ENCODE measurements at places on chromosomes 4 and X.

GRCh38 chrX:74343343-74344279 is 39.6 kb downstream of the ZCCHC13 start:
- peak; percentile 74 for DNase-seq

GRCh38 chr4:177441061-177441802 is 1.0 kb downstream of the AGA start:
- no peak for DNase-seq

DNA sequence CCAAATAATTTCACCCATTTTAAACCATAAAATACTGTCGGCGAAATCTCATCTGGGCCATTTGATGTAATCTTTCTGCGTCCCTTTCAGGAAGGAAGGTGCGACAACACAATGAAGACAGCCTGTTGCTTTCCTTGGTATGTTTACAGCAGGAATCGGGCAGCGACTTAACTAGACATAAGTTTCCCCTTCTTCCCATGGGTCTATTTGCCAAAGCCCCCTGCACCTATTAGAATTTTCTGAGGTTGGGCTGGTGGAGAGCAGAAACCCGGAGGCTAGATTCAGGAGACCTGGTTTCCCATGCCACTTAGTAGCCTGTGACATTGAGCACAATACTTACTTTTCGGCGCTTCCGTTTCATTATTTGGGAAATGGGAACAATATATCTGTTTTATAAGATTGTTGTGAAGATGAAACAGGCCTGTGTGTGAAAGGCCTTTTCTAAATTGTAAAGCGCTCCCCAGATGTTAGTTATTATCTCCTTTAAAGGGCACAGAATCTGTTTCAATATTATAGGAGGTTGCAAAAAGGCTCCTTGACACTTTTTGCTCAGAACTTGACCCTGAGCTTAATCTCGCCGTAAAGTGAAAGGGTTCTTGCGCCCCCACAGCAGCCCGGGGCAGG is 552 bp upstream of the AFF1 start:
- DNase-seq: no peak

GRCh38 chr4:113976741-113977525 is 2.5 kb downstream of the ARSJ start:
- DNase-seq: no peak

DNA sequence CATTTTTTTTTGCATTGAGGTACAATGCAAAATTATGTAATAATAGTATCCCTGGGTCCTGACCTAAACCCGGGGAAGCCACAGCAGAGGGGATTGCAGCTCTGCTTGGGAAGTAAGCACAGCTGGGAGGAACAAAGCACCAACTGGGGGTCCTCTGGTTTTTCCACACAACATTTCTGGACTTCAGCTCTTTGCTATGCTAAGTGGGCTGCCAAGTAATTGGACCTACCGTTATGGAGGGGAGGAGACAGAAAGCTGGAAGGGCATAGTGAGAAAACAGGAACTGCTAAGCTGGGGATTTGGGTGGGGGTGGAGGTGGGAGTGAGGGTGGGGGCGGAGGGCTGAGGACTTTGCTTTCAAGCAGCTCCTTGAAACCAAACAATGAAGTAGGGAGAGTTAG is 183.3 kb downstream of the ZIC3 start:
- DNase-seq: no peak

DNA sequence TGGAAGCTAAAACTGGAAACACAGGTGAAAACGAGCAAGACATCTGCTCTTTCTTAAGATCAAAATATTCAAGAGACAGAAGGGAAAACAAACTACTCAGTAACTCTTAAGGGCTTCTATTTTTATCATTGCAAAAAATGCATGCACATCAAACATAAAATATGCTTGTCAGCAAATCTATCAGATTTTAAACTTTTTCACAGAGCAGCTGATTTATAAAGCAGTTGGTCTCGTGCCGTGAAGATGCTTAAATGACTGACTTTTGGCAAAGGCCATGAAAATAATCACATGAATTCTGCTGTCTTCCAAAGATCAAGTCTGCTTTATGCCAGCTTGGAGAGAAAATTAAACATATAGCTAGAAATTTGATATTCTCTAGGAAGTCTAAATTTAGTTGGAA is 482.1 kb upstream of the HS3ST1 start:
- no peak for DNase-seq

DNA sequence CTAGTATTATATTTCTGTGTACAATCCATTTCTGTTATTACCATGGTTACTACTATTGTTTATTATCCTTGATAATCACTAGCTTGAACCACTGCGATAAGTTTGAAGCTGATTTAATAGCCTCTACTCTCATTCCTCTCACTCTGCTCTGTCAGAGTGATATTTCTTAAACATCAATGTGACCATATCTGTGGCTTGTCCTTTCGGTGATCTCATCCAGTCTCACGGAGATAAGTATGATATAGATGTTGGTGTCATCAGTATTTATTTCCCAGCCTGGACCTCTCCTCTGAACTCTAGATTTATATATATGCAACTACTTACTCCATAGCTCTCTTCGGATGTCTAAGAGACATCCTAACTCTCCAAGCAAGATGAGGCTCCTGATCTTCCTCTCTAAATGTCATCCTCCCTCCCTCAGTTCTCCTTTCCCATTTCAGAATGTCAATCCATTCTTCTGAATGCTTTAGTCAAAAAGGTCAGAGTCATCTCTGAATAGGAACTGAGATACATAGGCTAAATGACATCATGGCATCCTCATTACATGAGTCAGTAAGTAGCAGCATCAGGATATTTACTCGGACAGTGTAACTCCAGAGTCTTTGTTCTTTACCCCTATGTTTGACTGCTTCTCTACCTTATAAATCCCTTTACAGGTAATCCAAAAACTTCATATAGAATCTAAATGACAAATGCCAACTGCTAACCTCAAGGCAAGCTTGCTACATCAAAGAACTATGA is 129.5 kb downstream of the PACRGL start:
- DNase-seq: no peak

GRCh38 chr4:19304028-19304427 is 947.7 kb upstream of the SLIT2 start:
- DNase-seq: no peak

GRCh38 chrX:68086709-68087108 is 346.6 kb downstream of the OPHN1 start:
- no peak for DNase-seq

GRCh38 chr4:109877400-109877799 is 29.5 kb downstream of the LRIT3 start:
- no peak for DNase-seq

- DNase-seq: no peak
These were observed 15.6 kb downstream of the PPP2R3B start for GRCh38 chrX:370963-371745.

GRCh38 chr4:8364848-8365350 is 75.6 kb downstream of the ACOX3 start:
- no peak for DNase-seq

- DNase-seq: no peak
These were observed 35.4 kb upstream of the TMSB15B start for GRCh38 chrX:103927030-103927429.

DNA sequence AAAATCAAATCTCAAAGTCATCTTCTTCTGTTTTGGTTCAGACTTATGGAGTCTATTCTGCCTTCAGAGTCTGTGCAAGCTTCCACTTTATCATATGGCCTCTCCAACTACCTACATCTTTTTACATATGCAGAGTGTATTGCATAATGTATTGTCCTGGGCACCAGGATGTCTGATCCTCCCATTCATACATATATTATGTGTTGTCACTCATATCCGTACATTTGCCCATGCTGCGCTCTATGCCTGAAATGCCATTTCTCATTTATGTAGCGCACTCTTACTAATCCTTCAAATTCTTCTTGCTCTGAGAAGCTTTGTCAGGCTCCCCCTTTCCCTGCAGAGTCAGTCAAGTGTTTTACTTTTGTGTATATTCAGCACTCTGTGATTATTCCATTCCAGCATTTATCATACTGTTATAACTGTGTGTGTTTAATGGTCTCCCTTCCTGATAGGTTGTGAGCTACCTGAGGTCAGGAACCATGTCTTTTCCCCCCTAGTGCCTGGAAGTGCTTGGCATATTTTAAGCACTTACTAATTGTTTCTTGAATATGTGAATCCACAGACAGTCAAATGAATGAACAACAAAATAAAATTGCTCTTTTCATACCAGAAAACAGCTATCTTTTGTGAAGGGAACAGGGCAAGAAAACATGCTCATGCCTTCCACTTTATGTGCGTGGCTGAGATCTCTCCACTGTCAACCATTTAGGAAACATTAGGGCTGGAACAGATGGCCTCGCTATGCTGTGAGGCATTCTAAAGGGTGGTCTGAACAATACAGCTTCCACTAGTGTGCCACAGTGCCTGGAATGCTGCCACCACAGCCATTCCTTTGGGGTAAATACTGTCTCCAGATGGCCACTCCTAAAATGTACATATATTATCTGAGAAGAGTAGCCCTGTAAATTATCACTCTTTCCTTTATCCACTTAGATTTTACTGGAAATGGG is 81.8 kb downstream of the GLUD2 start:
- DNase-seq: no peak

DNA sequence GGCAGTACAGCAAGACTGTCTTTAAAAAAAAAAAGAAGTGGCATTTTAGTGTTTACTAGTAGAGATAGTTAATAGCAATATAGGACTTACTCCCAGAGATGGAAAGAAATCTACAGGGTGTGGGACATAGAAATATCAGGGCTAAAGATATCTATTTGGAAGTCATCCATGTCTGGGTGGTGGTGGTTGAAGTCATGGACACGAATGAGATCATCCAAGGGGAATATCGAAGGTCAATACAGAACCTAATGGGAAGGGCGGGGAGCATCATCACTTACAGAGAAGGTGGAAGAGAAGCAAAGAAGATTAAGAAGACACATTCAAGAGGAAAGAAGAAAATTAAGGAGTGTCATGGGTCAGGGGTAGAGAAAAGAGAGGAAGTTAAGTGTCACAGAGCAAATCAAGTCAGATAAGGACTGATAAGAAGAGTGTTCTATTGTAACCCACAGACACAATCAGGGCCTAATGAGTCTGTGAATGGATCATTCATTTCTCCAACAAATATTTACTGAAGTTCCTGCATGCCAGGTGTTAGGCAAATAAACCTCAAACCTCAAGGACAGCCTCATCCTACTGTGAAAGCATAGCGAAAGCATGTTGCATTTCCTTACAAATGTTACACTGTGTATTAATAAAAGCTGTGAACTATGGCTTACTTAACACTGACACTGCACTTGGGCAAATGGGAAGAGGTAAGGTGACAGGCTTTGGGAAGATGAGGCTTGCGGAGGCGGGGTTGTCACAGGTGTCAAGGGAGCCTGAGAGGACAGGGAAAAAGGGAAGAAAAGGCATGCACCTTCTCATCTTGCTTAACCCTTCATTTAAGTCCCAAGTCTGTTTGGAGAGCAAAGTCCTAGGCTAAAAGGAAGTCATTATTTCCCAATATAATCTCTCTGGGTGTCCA is 65.3 kb downstream of the ELOVL6 start:
- no peak for DNase-seq

DNA sequence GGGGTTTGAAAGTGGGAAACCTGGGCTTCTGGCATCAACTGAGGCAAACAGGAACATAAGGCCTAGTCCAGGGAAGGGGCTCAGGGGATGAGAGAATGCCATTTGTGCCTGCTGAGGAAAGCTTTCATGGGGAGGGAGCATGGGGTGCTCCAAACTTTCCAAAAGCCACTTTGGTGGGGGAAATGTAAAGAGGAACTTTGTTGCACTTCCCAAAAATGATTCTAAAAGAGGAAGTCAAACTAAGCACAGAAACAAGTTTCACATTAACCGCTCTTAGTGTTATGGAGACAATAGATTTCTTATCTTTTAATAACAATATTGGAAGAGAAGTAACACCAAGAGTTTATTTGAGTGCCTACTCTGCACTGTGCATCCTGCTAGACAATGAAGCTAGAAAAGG is 32.3 kb downstream of the GAB3 start:
- no peak for DNase-seq

DNA sequence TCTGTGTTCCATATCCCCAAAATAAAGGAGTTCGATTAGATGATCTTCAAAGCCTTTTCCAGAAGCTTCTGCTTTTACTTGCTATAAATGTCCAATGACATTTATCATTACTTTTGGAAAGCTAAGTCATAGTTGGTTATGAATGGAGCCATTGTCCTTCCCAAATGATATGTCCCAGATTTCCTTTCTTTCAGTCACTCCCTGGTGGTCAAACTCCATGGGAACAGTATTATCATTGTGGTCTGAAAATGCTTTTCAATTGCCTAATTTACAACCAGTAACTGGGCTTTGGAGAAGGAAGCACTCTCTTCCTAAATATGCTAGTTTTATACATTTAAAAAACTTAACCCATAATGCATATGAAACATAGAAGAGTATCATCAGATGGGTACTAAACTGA is 571.5 kb upstream of the AMOT start:
- DNase-seq: no peak

- no peak for DNase-seq
These were observed 297.5 kb upstream of the RASGEF1B start for GRCh38 chr4:81769244-81769643.

- no peak for DNase-seq
These were observed 393.8 kb downstream of the INPP4B start for GRCh38 chr4:142452161-142452855.

DNA sequence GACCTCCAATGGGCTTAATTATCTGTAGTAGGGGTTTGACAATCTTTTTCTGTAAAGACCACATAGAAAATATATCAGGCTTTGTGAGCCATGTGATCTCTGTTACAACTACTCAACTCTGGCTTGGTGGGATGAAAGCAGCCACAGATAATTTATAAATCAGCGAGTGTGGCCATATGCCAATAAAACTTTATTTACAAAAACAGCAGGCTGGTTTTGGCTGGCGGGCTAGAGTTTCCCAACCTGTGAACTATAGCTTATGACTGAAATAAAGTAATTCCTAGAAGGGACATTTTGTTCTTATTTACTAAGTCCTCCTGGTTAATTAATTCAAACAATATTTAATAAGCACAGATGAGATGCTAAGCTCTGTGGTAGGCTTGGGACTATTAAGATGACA is 35.9 kb upstream of the AMELX start:
- no peak for DNase-seq

DNA sequence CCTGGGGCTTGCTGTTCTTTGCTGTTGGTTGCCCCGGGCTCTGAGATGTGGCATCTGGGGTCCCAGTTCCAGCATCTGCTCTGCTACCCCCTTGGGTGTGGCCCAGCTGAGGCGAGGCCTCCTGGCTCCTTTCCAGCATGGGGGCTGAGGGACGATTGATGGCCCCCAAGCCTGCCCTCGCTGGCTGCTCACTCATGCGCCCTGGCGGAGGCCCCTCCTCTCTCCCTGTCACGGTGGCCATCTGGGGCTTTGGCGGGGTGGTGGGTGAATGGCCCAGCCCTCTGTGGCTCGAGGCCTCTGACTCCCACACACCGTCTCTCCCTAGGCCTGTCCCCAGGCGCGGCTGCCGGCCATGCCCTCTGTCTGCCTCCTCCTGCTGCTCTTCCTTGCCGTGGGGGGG is 1.8 kb downstream of the PLXNA3 start:
- no peak for DNase-seq

GRCh38 chrX:113330416-113330815 is 489.8 kb upstream of the AMOT start:
- DNase-seq: no peak

DNA sequence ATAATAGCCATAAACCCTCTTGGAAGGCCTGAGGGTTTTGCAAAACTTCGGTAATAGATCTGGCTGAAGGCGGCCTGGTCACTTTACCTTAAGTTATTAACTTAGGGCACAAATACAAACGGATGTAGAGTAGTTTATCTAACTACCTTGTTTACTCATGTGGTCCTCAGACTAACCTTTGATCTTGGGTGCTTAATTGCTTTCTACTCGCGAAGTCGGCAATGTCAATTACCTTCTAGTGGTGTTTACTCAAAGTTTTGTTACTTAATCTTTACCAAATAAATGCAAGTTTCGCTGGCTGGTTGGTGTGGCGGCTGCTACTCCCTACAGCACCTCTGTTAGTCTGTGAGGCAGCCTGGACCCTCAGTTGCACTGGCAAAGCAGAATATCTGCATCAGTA is 8.9 kb upstream of the ZNF141 start:
- DNase-seq: no peak
